ENCODE measurements at places on chromosomes 4 and X.

- DNase-seq = no peak
Measured at GRCh38 chr4:8577046-8577445, 3.1 kb upstream of the GPR78 start.

DNA sequence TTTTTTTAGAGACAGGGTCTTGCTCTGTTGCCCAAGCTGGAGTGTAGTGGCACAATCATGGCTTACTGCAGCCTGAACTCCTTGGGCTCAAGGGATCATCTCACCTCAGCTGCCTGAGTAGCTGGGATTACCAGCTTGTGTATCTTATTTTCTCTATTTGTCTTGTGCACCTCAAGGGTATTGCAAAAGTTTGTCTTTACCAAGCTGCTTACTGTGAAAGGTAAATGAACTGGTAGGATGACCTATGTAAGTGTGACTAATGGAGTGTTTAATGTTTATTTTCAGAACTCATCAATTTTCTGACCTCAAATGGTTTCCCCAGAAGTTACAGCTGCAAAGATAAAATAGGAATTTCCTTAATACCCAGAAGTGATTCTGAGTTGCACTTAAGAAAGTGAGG lies 5.3 kb upstream of the FGA start:
- DNase-seq = no peak

GRCh38 chrX:508163-508562 lies 121.5 kb upstream of the PPP2R3B start:
- DNase-seq = no peak

DNA sequence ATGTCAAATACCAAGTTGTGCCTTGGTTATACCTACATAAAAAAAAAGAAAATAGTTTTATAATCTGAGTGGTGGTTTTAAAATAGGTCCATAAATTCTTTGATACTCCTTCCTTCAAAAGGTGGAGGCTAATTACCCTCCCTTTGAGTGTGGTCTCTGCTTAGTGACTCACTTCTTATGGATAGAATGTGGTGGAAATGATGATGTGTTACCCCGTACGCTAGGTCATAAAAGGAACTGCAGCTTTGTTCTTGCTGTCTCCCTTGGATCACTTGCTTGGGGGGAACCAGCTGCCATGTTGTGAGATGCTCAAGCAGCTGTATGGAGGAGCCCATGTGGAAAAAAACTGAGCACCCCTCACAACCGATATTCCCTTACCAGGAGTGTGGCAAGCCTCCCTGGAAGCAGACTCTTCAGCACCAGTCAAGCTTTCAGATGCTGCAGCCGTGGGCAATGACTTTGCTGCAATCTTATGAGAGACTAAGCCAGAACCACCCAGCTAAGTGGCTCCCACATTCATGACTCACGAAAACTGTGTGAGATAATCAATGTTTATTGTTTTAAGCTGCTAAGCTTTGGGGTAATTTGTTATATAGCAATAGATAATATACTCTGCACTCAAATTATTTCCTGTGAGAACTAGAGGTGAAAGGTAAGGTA lies 195.0 kb upstream of the GATB start:
- DNase-seq = no peak

- DNase-seq = no peak
Measured at GRCh38 chr4:77352192-77352591, 195.2 kb downstream of the CCNG2 start.

DNA sequence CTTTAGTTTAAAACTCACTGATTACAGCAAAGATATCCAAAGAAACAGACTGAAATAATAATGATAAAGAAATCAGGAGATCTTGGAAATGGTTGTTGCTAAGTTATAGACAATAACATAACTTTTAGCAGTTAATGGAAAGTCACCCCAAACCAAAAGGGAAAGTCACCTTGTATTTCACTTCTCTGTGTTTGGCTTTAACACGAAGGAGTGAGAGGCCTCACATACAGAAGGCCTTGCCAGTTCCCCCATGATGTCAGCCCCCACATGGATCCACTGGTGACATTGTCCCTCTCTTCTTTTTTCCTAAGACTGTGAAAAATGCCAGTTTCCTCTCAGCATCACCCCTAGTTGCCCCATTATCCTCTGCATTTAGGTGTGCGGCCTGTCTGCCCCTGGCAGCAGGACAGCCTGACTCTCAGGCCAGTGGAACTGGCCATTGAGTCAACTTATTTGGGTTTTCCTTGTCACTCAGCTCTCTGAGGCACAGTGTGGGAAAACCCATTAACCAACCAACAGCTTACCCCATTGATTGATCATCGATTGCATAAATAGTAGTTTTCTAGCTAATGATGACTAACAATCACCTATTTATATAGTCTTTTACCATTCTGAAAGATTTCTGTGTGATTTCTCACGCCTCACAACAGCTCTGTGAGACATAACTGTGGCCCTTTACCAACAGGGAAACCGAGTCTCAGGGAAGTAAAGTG lies 308.1 kb downstream of the PTTG2 start:
- DNase-seq = no peak

DNA sequence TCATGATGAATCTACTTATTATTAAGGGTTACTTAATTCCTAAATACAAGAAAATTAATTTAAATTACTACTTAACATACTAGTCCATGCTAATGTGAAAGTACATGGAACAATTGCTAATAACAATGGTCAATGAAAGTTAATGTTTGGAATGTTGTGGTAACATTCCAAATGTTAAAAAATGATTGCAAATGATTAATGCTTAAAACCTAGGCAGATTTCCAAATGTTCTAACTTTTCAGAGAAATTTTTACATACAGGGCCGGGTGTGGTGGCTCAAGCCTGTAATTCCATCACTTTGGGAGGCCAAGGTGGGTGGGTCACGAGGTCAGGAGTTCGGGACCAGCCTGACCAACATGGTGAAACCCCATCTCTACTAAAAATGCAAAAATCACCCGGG lies 1851.3 kb upstream of the PCDH7 start:
- no peak for DNase-seq

DNA sequence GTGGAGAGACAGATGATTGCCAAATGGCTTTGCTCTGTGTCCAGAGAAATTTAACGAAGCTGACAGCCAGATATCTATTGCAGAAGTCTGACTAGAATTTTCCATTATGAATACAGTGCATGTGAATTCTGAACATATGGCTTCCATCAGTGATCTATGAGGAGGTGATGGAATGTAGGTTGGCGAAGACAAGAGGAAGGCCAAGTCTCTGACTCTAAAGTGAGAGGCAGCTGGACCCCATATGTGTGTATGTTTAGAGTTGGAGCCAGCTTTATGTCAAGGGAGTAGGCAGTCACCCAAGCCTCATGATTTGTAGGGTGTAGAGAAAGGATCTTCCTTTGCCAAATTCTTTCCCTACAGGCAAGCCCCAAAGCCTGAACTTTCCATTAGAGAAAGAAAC lies 76.2 kb upstream of the TEX13D start:
- DNase-seq = no peak

- no peak for DNase-seq
Measured at GRCh38 chrX:48695534-48695896, 1.0 kb upstream of the SUV39H1 start.
